ENCODE measurements at places on chromosomes 1 and 21.
A peak's percentile ranks its signal among the peaks of the same experiment; 100 is the strongest.

DNA sequence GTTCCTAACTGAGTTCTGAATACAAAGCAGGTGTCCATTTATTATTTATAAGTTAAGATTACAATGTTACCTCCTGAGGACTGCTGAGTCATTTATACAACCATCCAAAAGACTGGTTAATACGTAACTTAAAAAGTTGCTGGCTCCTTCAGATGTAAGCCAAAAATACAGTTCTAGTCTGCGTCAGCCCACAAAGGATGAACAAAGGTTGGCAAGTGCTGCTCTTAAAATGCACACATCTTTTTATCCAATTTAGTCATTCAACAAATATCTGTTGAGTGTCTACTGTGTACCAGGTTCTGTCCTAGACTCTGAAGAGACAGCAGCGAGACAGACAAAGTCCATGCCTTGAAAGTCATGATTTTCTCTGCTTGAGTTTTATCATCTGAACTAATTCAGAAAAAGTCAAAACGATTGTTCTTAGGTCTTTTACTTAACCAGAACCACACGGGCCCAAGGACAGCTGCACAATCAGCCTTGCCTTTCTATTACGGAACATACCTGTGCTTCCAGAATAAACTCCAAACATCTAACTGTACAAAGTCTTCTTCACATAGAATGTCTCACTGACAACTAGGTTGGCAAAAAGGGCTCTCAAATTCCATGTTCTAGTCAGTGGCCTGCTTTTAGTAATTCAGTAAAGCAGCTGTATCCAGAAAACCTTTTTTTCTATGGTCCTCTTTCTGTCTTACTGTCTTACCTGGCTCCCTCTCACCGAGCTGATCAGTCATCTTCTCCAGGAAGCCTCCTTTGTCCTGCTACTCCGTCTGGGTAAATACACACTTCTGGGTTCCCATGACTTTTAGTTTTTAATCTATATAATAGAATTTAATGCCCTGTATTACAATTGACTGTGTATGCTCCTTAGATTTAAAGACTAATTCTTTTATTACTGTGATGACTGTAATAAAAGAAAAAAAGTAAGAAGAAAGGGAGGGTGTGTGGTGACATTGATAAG is 15.5 kb upstream of the CNN3 start:
- no peak for DNase-seq

DNA sequence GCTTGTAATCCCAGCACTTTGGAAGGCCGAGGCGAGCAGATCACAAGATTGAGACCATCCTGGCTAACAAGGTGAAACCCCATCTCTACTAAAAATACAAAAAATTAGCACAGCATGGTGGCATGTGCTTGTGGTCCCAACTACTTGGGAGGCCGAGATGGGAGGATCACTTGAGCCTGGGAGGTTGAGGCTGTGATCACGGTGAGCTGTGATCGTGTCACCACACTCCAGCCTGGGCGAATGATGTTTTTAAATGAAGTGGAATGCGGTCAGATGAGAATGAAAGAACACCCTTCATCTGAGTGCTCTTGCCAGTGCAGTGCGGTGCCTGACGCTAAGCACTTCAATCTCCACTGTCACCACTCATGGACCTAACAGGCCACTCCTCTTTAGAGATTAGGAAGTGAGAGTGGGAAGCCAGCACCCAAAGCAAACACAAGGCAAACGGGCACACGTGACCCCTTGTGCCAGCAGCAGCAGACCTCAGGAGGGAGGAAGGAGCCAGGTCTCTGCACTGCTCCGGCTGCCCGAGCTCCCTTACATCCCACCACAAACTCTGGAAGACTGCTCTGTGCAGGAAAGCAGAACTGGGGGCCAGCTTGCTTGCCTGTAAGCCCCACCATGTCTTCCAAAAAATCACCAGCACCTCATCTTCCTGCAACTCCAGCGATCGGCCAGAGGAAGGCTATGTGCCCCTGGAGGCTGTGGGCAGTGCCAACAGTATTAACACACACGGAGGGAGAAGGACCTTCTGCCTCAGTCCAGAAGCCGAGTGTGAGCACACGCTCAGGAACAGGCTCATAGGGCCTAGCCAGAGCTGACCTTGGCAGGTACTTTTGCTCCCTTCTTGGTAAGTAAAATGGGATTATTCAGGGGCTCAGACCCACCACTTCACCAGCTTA is 9.7 kb downstream of the CTNNBIP1 start:
- no peak for DNase-seq

- DNase-seq, result no peak
These were observed 224.9 kb upstream of the FGGY start for GRCh38 chr1:59071876-59072582.

DNA sequence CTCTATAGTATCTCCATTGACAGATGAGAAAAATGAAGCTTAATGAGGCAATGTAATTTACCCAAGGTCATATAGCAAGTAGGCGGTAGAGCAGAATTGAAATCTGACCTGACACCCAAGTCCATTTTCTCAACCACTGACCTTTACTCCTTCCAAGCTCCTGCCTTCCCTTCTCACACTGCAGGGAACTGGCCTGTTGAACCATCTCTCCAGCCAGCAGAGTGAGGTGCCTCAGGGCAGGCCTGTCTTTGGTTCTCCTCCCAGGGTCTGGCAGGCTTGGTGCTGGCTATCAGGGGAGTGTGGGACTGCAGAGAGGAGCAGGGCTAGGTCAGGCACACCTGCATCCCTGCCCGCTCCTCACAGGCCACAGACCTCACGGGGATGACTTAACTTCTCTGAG is 126.8 kb downstream of the BEND5 start:
- DNase-seq, result no peak

DNA sequence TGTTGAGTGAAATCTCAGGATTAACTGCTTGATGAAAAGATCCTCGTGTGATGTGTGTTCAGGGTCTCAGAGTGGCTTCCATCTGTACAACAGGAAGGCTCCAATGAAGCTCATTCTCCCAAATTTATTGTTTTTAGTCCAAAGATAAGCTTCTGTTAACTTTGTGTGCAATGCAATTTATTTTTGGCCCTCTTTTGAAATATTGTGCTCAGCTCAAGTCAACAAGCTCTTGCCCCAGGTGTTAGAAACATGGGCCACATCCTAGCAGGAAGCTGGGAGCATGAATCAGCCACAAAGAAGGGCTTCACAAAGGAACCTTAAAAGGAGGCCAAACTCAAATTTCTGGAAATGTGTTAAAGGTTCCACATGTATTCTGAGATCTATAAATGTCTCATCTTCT is 135.7 kb downstream of the PCP4 start:
- DNase-seq, result no peak

DNA sequence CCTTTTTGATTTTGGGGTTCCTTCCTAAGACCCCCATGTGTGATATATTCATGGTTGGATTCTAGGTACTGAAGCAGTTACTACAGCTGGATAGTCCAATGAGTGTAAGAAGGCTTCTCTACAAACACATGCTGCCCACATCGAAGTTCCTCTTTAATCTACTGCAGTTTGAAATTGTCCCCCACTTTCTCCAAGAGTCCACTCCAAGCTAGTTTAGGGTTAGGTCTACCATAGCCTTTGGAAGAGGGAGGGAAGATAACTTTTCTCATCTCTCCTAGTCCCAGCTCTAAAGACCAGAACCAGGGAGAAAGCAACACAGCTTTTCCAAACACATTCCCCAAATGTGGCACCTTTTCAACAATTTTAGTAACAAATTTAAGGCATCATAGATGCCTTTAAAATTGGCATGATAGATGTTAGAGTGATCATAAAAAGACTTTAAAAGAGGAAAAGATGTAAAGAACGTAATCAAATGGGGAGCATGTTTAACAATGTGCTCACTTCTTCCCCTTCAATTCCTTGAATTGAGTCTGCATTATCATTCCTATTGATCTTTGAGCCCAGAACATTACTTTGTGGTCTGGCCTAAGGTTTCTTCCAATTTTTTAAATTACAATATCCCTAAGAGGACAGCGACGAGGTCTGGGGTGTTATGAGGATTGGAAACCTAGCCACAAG is 1.0 kb upstream of the EXO1 start:
- DNase-seq, result no peak

- DNase-seq, result no peak
These were observed 12.8 kb downstream of the SPATA46 start for GRCh38 chr1:162363823-162364222.

DNA sequence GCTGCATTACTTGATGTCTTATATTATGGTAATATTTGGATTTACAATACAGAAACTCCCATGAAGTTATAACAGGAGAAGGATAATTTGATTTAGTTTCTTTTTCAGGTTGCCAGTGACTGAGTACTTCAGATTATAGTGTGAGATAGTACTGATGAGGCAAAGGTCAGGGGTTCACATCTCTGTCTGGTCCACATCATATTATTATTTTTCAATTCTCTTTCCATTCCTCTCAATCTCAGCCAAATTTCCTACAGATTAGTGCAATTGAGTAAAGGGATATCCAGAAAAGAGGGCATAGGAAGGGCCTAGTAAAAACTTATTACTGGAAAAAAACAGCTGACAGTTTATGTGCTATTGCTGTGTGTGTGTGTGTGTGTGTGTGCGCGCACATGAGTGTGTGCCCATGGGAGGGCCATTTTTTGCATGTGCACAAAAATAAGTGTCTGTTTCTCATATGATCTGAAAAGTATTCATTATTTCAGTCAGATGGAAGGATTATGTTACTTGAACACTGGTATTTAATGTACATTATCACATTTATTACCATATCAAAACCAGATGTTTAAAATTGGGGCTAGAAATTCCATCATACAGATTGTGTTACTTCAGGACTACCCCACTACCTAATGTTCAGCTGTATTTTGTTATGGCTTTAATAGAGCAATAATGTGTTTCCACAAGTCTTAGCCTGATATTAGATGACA is 78.3 kb upstream of the KCNK2 start:
- no peak for DNase-seq

- DNase-seq, result no peak
These were observed 64.3 kb downstream of the TMEM53 start for GRCh38 chr1:44609768-44610526.

- no peak for DNase-seq
These were observed 9.5 kb downstream of the PSMB4 start for GRCh38 chr1:151408891-151409290.

DNA sequence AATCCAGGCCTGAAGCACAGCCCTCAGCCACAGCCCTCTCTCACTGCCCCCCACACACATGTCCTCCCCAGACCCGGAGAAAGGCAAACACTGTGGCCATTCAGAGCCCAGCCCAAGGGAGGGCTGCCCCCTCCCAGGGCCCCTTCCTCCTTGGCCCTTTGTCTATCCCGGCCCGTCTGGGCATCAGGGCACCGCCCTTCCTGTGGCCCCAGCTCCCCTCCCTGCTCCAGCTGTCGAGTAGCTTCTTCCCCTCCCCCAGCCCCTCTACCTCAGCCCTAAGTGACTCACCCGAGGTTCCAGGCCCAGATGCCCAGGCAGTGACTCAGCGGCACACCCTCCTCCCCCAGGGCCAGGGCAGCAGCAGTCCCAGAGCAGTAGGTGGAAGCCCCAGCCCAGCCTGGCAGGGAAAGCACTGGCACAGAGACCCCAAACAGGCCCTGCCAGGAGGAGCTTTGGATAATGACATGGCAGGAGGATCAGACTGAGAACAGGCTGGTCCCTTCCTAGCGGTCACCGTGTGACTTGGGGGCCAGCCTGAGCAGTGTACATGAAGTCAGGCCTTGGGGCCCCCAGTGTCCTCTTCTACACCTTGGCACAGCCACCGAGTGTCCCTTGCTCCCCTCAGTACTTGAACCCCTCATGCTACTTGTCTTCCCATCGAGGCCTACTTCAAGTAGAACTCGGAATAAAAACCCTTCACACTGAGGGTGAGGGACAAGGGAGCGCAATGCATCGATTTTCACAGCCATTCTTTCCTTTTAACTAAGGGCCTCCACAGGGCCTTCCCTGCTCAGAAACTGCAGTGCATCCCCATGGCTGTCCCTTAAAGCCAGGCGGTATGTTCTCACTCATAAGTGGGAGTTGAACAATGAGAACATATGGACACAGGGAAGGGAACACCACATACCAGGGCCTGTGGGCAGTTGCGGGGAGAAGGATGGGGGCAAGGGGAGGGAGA is 1.0 kb upstream of the S100A2 start:
- peak; percentile 65 for DNase-seq

DNA sequence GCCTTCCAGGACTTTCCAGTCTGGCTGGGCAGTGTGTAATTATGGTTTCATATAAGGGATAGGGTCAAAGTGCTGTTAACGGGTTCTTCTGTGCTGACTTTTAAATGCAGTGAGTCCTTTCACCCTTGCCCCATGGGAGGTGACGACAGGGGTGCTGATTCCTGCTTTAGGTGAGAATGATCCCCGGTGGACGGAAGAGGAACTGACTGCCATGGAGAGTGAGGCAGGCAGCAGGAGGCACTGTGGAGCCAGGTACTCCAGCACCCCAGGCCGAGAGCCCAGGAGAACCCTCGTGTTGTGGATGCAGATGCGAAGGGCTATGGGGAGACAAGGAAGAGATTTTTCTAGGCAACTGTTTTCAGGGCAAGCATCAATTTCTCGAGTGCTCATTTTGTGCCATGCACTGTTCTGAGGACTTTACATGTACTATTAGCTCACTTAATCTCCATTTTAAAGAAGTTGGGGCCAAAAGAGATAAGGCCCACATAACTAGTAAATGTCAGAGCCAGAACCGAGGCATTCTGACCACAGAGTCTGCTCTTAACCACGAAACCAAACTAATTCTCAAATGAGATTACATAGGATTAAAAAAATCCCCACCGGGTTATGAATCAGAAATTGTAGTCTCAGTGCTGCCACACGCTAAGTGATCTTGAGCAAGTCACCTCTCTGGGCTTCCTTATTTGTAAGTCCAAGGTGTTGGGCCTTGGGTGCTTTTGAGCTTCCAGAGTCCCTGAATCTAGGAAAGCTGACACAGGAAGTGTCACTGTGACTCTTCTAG is 28.2 kb downstream of the STPG1 start:
- peak; percentile 20 for DNase-seq

GRCh38 chr1:206899717-206900116 is 2.5 kb downstream of the IL24 start:
- DNase-seq, result no peak

DNA sequence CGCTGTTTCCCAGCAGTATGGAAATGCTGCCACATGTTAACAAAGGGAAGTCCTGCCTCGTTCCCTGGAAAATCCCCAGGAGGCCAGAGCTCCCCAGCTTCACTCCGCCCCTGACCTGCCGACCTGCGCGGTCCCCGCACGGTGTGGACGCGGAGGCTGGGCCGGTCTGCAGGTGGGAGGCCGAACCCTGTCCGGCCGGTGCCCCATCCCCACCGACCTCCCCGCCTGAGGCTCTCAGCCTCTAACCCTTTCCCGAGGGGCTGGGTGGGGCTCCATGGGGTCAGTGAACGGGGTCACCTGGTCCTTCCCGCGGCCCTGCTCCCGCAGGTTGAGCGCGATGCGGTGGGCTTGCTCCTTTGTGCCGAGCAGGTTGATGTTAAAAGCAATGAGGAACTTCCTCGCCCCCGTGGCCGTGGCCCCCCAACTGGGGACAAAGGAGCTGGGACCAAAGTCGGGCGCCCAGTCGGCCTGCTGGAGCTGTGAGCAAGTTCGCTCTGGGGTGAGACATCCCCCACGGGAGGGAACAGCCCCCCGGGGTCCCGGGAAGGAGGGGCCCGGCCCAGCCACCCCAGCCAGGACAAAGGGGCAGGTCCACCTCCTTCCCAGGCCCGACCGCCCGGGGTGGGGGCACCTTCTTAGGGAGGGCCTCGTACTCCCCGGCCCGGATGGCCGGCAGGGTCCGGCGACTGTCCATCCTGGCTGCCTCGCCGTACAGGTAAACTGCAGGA is 4.0 kb downstream of the FTCD start:
- no peak for DNase-seq

Measured in effector CD4-positive, alpha-beta T cell (primary cell).